GM19239 (cell line): ENCODE measurements at places on chromosomes 5 and 9.

GRCh38 chr5:28403846-28404245 is 1365.5 kb upstream of the CDH9 start:
- DNase-seq = no peak

- no peak for DNase-seq
These were observed 50.2 kb upstream of the SLC44A1 start for GRCh38 chr9:105194234-105194633.

DNA sequence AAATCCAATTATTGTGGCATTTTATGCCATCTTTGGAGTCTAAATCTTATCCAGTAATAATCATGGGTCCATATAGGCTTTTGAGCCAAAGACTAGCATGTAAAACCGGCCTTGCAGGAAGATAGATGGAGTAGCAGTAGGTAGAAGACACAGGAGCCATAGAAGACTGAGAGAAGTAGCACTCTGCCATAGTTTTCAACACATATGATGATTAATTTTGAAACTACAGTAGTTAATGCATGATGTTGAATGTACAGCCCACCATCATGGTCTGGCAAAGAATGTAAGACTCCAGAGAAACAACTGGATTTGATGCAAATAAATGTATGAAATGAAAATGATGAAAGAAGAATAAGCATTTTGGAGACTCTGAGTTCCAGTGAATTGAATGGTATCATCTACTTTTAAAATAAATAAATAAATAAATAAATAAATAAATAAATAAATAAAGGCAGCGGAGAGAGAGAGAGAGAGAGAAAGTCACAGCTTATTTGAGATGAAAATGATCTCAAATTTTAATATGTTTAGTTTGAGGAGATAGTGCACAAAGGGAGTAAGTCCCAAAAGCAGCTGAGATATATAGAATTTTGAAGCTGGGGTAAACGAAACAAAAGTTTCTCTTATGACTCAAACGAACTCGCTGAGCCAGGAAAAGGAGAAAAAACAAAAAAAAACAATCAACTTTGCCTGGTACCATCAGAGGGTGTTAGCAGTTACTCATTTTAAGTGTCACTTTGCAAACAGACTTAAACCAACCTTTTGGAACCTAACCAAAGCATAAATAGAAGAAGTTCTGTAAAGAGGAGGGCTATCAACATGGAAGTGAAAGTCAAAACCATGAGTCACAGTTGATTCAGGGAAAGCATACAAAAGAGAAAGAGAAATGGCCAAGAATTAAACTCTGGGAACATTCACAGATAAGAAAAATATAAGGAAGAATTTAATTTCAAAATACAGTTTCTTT is 388.7 kb downstream of the CETN3 start:
- DNase-seq = no peak

DNA sequence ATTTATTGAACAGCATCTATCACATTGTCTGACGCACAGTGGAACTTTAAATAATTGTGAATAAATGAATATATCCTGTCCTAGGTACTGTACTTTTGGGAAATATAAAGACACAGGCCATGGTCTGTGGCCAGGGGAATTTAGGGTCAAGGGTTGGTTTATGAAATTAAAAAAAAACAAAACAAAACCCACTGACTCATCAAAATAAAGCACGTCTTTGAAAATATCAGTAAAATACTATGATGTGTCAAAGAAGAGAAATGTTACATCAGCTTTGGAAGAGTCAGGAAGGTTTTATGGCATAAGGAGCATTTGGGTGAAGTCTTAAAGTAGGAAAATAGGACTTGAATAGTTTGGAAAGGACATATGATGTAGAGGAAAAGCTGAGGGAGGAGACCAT is 70.5 kb downstream of the ZNF462 start:
- DNase-seq = no peak

- no peak for DNase-seq
These were observed 19.3 kb downstream of the OTULINL start for GRCh38 chr5:14600846-14601245.

- no peak for DNase-seq
These were observed 1.3 kb downstream of the GNG10 start for GRCh38 chr9:111662576-111663300.

DNA sequence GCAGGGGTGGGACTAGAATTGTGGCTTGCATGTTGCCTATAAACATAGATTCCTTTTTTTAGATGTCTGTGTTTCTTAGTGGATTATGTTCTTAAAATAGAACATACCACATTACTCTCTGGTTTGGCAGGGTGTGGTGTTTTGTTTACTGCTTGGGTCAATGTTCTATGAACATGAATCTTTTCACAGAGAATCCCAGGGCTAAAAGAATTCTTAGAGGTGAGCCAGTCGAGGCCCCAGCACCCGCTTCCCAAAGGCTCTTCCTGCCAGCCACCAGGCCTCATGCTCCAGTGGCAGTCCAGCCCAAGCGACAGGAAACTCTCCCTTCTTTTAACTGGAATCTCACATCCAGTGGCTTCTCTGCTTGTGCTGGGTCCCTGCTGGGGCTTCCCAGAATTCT is 126.6 kb downstream of the C9orf152 start:
- no peak for DNase-seq

DNA sequence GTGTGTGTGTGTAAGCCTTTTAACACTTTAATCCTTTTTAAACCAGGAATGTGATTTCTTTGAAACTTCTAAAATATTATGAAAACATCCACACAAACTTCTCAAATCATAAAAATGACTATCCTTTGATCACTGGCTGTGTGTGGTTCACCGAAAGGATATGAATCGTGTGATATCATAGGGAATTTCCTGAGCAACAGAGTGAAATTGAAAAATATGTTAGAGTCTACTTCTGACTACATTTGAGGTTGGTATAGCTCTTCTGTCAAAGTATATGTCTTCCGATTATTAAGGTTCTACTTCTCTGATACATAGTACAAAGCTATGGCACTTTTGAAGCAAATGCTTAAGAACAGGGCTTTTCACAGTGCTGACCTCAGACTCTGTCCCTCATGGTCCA is 40.3 kb downstream of the RGMB start:
- no peak for DNase-seq

GRCh38 chr5:113337515-113338415 is 97.0 kb downstream of the TSSK1B start:
- DNase-seq = no peak
